Stimulated activated naive B cell treated with anti-CD40 and anti-IgM and Interleukin-4, amounts not matched to agents 10 μg/mL and 1 μg/mL and 100 μg/mL, for 72 hours (primary cell): ENCODE measurements at places on chromosomes 2 and 18.

GRCh38 chr2:97646977-97647376 is 1.1 kb downstream of the COX5B start:
- H3K4me1 ChIP-seq: peaks cover 12% of the 10 kb centered on the region
- no peak for DNase-seq
- H3K27me3 ChIP-seq: no peaks in the 10 kb centered on the region

DNA sequence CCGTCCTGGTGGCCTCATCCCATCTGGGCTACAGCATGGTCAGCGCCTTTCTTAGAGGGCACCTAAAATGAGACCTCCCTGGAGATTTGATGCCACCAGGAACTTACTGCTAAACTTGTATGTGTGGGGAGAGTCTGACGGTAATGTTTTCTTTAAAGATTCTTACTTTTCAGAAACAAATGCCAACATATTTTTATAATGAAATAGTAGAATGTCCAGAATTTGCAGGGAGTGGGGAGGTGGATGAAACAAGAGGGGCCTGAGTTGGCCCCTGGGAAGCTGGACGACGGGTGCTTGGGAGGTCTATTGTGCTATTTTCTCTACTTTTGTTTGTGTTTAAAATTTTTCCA is 118.8 kb upstream of the CTDP1 start:
- H3K36me3 ChIP-seq: no peaks in the 10 kb centered on the region
- H3K4me3 ChIP-seq: no peak overlapping the region
- no peaks in the 10 kb centered on the region for H3K27me3 ChIP-seq
- H3K27ac ChIP-seq: no peak overlapping the region
- DNase-seq: no peak
- no peaks in the 10 kb centered on the region for H3K4me1 ChIP-seq

DNA sequence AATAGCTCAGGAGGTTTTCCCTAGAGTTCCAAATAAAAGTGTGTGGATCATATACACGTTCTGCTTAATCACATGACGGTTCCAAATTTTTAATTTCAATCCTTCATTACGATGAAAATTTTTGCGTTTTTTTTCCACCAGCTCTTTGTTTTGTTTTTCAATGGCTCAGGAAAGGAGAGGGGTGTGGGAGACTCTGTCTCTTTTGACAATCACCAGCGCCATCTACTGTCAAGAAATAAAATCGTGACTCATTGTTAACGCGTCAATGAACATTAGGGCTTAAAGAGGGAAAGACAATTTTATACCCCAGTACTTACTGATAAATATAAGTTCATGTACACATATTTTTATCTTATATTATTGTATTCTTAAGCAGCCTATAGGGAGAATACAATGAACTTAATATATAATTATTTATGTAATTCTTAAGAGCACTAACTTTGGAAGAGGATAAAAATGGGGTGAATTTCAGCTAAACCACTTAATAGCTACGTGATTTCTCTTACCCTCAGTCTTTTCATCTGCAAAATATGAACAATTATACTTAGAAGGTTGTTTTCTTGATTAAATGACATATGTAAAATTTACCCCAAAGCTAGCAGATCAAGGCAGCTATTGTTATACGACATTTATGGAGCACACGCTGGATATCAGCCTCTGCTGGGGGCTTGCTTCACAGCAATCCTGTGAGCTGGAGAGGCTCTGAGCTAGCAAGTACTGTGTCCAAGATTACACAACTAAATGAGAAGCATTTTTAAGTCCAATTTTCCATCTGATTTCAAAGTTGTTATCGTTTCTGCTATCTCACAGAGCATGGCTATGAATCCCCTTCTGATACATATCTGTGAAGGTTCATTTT is 47.4 kb upstream of the RMDN2 start:
- no peak for DNase-seq
- H3K4me3 ChIP-seq: no peak overlapping the region
- H3K27ac ChIP-seq: no peak overlapping the region
- H3K36me3 ChIP-seq: no peaks in the 10 kb centered on the region
- H3K27me3 ChIP-seq: peaks cover 36% of the 10 kb centered on the region

DNA sequence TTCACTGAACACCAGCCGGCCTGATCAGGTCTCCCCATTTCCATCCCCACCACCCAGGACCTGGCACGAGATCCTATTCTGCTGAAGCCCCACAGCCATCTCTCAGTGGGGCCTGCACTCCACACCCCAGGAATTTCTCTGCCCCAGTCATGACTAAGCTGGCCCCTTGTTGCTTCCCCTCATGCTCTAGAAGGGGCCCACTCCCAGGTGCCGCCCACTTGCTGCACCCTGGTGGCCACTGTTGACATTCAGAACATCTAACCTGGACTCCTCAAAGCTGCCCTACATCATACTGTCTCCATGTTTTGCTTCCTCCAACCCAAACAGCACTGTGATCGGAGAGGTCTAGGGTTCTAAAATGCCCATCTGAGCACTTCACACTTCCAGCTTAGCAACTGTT is 90.7 kb upstream of the KLHL29 start:
- H3K27me3 ChIP-seq: peaks cover 22% of the 10 kb centered on the region
- no peak overlapping the region for H3K4me3 ChIP-seq
- H3K36me3 ChIP-seq: no peaks in the 10 kb centered on the region
- no peak overlapping the region for H3K27ac ChIP-seq

- H3K27me3 ChIP-seq: peaks cover 7% of the 10 kb centered on the region
- no peak overlapping the region for H3K4me3 ChIP-seq
- no peak overlapping the region for H3K27ac ChIP-seq
- DNase-seq: no peak
Measured at GRCh38 chr2:225636558-225636957, 237.0 kb downstream of the NYAP2 start.

- DNase-seq: peak; percentile 58
- peaks cover 4% of the 10 kb centered on the region for H3K36me3 ChIP-seq
- H3K4me3 ChIP-seq: peak within 1 kb of the TSS; percentile 97
Measured at GRCh38 chr2:164841719-164842623, at the start of gene COBLL1. COBLL1 (minus strand) TSS chr2:164841823; CDS start chr2:164841196, 627 bp downstream.

- H3K4me3 ChIP-seq: no peak overlapping the region
- H3K27me3 ChIP-seq: peaks cover 33% of the 10 kb centered on the region
- H3K27ac ChIP-seq: no peak overlapping the region
- no peaks in the 10 kb centered on the region for H3K4me1 ChIP-seq
- no peak for DNase-seq
Measured at GRCh38 chr18:36441426-36442240, 144.1 kb downstream of the FHOD3 start.

GRCh38 chr2:56337342-56337741 is 153.6 kb downstream of the CCDC85A start:
- DNase-seq: no peak
- no peaks in the 10 kb centered on the region for H3K36me3 ChIP-seq
- H3K4me3 ChIP-seq: no peak overlapping the region
- no peaks in the 10 kb centered on the region for H3K27me3 ChIP-seq
- no peaks in the 10 kb centered on the region for H3K4me1 ChIP-seq

- no peak for DNase-seq
- peak overlapping the region; percentile 94 for H3K4me3 ChIP-seq
- peaks cover 36% of the 10 kb centered on the region for H3K36me3 ChIP-seq
- H3K27ac ChIP-seq: peak overlapping the region; percentile 86
Measured at GRCh38 chr2:61179701-61180639, 18.0 kb downstream of the C2orf74 start.

- no peaks in the 10 kb centered on the region for H3K36me3 ChIP-seq
- H3K4me1 ChIP-seq: peaks cover 3% of the 10 kb centered on the region
- no peak for DNase-seq
- peaks cover 4% of the 10 kb centered on the region for H3K27me3 ChIP-seq
- no peak overlapping the region for H3K4me3 ChIP-seq
Measured at GRCh38 chr2:96393989-96394761, 58.6 kb downstream of the NCAPH start.

- H3K4me1 ChIP-seq: no peaks in the 10 kb centered on the region
- no peaks in the 10 kb centered on the region for H3K36me3 ChIP-seq
- no peak for DNase-seq
- H3K27ac ChIP-seq: no peak overlapping the region
- H3K27me3 ChIP-seq: peaks cover 12% of the 10 kb centered on the region
- no peak overlapping the region for H3K4me3 ChIP-seq
Measured at GRCh38 chr2:109655287-109655686, 41.1 kb downstream of the SOWAHC start.

DNA sequence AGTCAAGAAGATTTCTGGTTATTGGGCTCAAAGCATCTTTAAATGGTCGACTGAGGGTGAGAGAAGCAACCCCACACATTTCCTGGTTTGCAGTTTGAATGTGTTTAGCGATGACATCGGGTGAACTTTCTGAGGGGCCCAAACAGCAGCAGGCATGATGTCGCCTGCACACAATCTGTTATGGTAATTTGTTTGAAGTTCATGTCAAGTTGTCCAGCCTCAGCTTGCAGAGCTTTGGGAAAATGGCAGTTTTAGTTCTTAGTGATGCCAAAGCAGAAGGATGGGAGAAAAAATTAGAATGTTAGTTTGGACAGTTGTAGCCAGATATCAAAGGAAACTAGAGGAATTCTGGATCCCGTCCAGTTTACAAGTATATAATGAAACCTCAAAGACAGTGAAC is 284.6 kb downstream of the MBD5 start:
- no peaks in the 10 kb centered on the region for H3K4me1 ChIP-seq
- no peaks in the 10 kb centered on the region for H3K27me3 ChIP-seq
- H3K27ac ChIP-seq: no peak overlapping the region

- no peak overlapping the region for H3K27ac ChIP-seq
- H3K4me1 ChIP-seq: no peaks in the 10 kb centered on the region
- H3K4me3 ChIP-seq: no peak overlapping the region
- H3K27me3 ChIP-seq: no peaks in the 10 kb centered on the region
- H3K36me3 ChIP-seq: peaks cover under 1% of the 10 kb centered on the region
Measured at GRCh38 chr2:200534572-200534971, 8.6 kb downstream of the SGO2 start.

GRCh38 chr2:72204156-72204785 is 56.6 kb upstream of the CYP26B1 start:
- no peak for DNase-seq
- no peak overlapping the region for H3K4me3 ChIP-seq
- no peak overlapping the region for H3K27ac ChIP-seq
- no peaks in the 10 kb centered on the region for H3K27me3 ChIP-seq

DNA sequence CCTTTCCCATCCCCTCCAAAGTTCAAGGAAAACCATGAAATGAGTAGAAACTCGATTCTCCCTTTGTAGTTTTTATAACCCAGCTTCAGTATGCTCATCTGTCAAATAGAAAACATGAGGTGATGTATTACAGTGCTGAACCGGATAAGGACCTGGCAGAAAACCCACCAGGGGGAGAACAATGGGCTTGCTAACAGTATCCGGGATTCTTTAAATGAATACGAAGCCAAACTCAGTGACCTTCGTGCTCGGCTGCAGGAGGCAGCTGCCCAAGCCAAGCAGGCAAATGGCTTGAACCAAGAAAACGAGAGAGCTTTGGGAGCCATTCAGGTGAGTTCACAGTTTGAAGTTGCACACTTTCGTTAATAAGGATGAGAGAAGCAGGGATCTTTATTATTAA is 113.6 kb upstream of the TTC39C start:
- DNase-seq: no peak
- H3K4me1 ChIP-seq: no peaks in the 10 kb centered on the region
- H3K36me3 ChIP-seq: no peaks in the 10 kb centered on the region
- H3K27me3 ChIP-seq: no peaks in the 10 kb centered on the region

DNA sequence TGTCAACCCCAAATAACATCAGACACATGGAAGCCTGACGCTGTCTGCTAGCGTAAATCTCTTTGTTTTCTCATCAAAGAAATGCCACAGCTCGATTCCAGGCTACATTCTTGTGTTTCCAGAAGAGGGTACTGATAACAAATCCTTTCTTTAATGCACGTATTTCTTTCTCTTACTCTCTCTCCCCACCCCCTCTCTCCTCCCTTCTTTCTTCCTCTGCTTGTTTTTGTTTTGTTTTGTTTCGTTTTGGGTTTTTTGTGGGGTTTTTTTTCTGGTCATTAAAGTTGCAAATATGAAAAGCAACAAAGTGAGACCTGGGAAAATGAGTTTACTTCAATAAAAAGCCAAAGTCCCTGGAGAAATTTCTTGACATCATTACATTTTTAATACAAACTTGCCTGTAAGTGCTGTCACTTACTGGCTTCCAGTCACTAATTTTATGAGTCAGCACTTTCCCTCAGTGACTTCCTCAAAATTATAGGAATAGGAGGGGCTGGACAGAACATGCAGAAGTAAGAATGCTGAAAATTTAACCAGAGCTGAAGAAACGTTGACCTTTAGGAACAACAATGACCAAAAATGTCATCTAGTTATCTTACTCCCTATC is 106.7 kb upstream of the NABP1 start:
- peak overlapping the region; percentile 67 for H3K4me3 ChIP-seq
- no peak for DNase-seq
- H3K4me1 ChIP-seq: peaks cover 20% of the 10 kb centered on the region
- peaks cover 8% of the 10 kb centered on the region for H3K27me3 ChIP-seq

DNA sequence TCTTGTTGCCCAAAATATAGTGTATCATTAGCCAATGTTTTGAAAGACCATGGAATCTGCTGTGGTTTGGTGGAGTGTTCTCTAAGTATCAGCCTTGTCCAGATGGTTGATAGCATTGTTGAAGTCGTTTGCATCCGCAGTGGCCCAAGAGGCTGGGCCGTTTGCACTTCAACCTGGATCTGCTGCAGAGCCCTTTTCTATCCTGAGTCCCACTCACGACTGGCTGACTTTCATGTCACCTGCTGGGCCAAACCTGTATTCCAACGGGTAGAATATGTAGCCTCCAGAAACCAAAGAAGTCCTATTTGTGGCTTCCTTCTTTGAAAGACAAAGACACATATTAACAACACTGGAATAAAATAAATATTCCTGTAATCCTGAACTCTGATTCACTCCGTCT is 1154.1 kb downstream of the RPIA start:
- H3K27ac ChIP-seq: no peak overlapping the region
- peaks cover 3% of the 10 kb centered on the region for H3K36me3 ChIP-seq
- peaks cover 16% of the 10 kb centered on the region for H3K27me3 ChIP-seq
- no peak for DNase-seq
- H3K4me3 ChIP-seq: no peak overlapping the region

DNA sequence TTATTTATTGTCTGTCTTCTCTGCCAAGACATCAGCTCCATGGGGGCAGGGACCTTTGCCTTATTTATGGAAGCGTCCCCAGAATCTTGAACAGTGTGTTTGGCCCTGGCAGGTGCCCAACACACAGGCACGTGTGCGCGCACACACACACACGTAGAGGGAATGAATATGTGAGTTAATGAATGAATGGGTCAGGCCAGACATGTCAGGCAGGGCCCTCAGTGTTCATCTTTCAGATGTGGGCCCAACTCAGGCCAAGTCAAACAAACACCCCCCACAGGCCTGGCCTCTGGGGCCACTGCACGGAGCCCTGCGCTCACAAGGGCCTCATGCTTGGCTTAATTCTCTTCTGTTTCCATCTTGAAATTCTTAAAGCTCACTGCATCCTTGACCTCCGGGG is 54.1 kb downstream of the DYSF start:
- H3K4me3 ChIP-seq: no peak overlapping the region
- no peaks in the 10 kb centered on the region for H3K36me3 ChIP-seq
- DNase-seq: no peak
- peaks cover 2% of the 10 kb centered on the region for H3K4me1 ChIP-seq
